ENCODE measurements at places on chromosomes 7 and 10.

- peak; percentile 54 for DNase-seq
Measured at GRCh38 chr10:80172896-80173295, 32.4 kb downstream of the ANXA11 start.

DNA sequence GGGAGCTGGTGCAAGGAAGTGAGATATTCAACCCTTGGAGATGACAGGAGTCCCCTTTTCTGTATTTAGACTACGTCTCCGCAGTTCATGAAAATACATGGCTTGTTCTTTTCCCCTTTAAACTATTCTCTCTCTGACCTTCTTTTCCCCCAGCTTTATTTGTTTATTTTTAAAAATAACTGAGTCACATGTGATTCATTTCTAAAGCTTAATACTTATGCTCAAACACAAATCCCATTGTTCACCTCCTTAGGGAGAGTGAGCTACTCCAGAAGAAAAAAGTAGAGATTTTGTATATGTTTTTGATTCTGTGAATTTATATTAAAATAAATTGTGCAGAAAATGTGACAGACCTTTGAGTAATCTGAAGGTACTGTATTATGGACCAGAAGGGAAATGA lies 35.9 kb upstream of the FZD1 start:
- DNase-seq: no peak

DNA sequence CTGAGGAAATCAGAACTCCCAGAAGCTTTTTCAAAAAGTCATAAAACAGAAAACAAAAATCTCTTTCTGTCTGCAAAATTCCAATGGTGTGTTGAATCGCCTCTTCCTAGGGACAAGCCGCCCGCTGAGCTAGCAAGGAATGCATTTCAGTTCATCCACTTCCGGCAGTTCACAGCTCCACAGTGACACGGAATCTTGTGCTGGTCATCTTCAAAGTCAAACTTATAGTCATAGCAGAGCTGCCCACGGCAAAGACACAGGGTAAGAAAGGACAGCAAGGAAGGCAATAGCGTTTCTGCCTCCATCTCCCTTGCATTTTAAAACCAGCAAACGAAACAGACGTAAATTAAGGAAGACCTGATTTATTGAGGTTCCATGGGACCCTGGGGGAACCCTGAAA lies 111.2 kb downstream of the GALNT11 start:
- no peak for DNase-seq

- DNase-seq: no peak
Measured at GRCh38 chr10:92575961-92576360, 2.1 kb upstream of the IDE start.

- no peak for DNase-seq
Measured at GRCh38 chr10:100637785-100638184, 102.0 kb downstream of the HIF1AN start.

DNA sequence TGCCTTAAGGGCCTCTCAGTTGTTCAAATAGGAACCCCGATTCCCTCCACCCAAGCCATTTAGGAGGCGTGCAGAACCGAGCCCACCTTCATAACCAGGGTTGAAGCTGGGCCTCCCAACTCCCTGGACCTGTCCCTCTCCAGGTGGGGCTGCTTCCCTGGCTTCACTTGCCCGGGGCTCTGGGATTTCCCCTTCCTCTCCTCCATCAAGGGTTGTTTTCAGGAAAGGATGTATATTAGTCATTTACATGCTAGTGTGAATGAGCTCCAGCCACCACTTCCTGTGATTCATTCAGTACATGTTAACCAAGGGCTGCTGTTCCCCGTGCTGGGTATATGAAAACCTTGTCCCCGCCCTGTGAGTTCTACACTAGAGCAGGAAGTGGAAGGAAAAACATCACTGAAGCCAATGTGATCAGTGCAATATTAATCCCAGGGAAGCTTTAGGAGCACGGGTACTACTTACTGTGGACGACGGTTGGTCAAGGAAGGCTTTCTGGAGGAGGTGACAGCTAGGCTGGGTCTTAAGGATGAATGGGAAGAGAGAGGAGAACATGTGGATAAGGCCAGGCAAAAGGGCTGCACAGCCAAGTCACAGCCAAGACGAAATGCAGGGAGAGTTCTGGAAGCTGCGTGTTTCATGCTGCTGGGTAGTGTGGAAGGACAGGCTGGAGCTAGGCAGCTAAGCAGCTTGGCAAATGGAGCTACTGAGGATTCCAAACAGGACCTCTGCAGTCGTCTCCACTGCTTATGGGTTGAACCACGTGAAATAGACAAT lies 150.1 kb upstream of the SHH start:
- no peak for DNase-seq

- DNase-seq: no peak
Measured at GRCh38 chr7:118327174-118327573, 102.7 kb downstream of the ANKRD7 start.

GRCh38 chr7:27895551-27895950 lies 155.6 kb downstream of the TAX1BP1 start:
- DNase-seq: no peak

GRCh38 chr10:70137135-70137534 lies 4.5 kb upstream of the AIFM2 start:
- DNase-seq: no peak

- DNase-seq: no peak
Measured at GRCh38 chr7:135975166-135975565, 2.0 kb downstream of the MTPN start.

- DNase-seq: no peak
Measured at GRCh38 chr7:77866786-77867536, 68.4 kb downstream of the PHTF2 start.

Data from COR-L47 (cell line).